ENCODE measurements at places on chromosomes 16 and 17.

- DNase-seq, result no peak
Measured at GRCh38 chr17:44795421-44795820, 34.7 kb downstream of the GJC1 start.

DNA sequence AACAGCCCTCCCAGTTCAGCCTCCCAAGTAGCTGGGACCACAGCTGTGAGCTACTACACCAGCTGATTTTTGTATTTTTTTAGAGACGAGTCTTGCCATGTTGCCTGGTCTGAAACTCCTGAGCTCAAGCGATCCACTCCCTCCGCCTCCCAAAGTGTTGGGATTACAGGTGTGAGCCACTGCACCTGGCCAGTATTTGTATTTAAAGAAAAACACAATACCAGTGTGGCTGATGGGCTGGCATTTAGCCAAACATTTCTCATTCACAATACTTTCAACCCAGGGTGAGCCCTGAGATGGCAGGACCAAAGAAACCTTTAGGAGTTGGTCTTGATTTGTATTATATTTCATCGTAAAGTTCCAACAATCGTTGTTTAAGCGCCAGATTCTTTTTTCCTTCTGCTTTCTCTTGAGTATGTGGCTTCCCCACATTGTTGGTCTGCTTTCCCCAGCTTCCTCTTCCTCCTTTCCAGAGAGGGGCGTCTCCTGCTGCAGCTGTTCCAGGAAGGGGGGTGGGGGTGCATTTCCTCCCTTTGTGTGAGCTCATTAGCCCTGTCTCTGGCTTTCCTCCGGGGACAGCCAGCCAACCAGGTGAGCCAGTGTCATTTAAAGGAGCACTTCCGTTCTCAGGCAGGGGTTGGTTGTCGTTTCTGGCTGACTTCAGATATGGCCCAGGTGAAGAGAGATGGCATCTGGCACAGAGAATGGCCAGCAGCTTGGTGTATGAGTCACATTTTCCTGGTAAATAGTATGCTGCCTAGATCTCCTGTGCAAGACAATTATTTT is 79.9 kb downstream of the GPRC5B start:
- DNase-seq, result peak; percentile 2

DNA sequence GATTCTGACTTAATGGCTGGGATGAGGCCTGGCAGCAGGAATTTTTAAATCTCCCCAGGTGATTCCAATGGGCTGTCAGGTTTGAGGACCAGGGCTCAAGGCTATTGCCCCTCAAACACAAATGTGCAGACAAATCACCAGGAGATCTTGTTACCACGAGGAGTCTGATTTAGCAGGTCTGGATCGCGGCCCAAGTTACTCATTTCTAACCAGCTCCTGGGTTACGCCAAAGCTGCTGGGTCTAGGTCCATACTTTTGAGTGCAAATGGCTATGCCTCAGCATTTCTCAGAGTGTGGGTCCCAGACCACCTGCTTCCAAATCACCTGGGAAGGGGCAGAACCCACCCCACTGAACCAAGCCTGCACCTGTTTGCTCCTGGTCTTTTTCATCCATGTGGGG is 33.1 kb downstream of the CNGB1 start:
- no peak for DNase-seq

GRCh38 chr16:27242398-27242797 is 26.2 kb downstream of the NSMCE1 start:
- no peak for DNase-seq

GRCh38 chr16:47984669-47985068 is 171.1 kb downstream of the ABCC12 start:
- DNase-seq, result no peak

GRCh38 chr16:27253526-27253930 is 15.0 kb downstream of the NSMCE1 start:
- no peak for DNase-seq

DNA sequence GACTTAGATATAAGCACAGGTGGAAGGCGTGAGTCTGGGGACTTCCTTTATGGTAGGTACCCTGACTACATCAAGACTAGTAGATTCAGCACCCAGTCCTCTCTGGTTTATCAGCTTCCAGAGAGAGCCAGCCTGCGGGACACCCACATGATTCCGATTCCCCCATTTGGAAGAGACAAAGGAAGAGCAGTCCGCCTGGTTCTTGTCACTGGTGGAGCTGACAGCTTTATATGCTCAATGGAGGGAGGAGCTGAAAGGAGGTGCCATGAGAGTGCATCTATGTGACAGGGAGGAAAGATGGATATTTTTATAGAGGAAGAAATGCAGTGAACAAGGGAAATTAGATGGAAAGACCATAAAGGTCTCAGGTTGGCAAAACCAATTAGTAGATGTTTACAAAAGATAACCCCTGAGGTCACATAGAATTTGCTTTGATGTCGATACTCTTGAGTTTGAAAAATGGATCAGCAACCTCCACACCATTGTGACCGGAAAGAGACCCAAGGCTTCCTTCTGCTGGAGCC is 437.7 kb downstream of the PMP22 start:
- DNase-seq, result no peak

DNA sequence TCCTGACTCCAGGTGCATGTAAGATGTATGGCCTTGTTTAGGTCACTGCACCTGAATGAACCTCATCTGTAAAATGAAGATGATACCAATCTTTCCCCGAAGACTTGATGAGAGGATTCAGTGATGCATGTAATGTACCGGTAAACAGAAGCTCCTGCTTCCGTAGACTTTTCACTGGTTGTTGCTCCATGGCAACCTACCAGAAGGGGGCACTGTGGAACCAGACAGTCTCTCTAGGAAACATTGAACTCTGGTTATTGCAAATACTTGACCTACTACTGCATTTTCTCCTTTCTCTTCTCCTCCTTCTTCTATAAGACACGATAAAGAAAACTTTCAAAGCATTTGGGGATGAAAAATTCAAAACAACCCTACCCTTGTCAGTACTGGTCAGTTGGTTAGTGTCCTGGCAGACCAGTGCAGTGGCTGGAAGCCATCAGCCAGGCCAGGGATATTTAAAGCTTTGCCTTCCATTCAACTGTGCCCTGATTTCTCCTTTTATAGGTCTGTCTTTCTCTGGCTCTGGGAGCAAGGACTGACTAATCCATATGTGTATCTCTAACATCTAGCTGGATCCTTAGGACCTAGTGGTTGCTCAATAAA is 667.4 kb upstream of the SALL1 start:
- DNase-seq, result no peak

DNA sequence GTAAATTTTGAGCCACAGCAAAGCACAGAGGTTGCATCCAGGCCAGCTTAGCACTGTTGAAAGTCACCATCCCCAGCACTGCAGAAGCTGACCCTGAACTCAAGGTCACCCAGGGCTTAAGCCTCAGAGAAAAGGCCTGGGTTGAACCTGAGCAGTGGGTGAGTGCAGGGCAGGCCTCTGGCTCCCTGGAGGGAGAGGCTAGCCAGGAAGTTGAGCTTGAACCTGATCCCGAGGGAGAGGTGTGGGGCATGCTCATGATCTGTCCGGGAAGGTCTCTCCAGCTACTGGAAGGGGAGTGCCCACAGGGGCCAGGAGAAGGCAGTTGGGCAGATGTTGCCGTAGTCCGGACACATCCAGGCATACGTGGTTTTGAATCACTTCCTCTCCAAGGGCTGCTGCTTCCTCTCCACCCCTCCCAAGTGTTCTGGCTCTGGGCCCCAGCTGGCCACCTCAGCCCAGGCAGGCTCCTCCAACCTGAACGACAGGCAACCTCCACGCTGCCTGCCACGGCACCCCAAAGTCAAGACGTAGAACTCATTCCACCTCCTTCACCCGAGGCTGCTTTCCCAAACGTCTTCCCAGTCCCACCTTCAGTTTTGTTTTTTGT is 18.4 kb downstream of the CARHSP1 start:
- DNase-seq, result no peak

DNA sequence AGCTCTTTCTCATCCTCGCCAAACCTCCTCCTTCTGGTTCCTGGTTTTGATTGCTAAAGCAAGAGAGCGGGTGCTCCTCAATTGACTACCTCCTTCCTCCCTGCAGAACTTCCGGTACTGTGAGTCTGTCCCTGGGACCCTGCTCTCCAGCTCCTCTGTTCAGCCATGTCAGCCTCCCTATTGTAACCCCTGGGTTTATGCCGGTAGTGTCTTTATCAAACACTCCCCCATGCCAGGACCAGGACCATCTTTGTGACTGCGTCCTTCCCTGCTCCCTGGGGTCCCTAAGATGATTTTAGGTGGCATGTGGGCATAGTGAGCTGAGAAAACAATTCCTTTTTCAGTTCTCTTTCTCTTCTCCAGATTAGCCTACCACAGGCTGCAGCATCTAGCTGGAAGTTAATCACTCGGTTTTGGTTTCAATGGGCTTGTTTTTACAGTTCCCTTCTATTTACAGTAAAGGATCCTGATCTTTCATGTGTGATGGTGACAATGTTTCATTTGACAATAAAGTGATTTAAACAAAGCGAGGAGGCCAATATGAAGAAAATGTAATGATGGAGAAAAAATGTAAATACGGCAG is 27.7 kb upstream of the IL21R start:
- DNase-seq, result no peak

DNA sequence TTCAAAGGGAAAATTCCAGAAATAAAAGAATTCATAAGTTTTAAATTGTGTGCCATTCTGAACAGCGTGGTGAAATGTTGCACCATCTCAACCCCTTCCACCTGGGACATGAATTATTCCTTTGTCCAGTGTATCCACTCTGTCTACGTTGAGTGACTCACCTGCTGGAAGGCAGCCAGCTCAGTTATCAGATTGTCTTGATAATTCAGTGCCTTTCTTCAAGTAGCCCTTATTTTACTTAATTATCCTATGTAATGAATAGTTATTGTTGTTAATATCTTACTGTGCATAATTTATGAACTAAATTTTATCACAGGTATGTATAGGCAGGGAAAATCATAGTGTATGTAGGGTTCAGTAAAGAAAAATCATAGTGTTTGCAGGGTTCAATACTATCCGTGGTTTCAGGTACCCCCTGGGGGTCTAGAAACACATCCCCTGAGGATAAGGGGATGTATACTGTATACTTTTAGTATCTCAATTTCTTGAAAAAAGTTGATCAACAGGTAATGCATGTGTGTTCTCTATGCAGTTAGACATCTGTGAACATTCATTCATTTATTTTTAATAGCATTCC is 7.7 kb upstream of the PCTP start:
- no peak for DNase-seq

DNA sequence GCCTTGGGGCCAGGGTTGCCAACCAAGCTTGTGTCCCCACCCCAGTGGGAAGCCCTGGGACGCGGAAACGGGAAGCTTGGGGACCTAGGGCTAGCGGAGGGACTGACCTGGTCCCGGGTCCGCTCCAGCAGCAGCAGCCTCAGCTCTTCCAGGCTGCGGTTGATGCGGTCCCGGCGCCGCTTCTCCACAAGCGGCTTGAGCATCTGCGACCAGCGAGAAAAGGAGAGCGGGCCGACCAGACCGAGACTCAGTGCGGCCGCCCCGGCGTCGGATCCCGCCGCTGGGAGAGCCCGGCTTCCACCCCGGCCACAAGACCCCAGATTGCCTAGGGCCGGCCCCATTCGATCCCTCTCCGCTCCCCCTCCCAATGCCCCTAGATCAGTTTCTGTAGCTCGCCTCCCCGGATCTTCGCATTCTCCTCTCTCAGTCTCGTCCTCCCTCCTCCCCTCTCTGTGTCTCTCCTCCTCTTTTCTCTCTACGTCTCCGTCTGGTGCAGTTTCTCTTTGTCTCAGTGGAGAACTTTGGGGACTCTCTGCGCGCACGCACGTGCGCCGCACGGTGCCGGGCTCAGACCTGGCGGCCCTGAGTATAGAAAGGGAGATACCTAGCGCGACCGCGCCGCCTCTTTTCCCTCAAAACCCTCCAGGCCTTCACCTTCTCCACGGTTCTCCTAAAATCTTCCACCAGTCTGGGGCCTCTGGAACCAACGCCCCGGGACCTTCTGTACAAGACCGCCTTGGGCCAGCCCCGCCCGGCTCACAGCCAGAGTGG is 797 bp downstream of the HES7 start:
- DNase-seq, result no peak

GRCh38 chr17:10114931-10115535 is 83.4 kb downstream of the GAS7 start:
- DNase-seq, result peak; percentile 60

DNA sequence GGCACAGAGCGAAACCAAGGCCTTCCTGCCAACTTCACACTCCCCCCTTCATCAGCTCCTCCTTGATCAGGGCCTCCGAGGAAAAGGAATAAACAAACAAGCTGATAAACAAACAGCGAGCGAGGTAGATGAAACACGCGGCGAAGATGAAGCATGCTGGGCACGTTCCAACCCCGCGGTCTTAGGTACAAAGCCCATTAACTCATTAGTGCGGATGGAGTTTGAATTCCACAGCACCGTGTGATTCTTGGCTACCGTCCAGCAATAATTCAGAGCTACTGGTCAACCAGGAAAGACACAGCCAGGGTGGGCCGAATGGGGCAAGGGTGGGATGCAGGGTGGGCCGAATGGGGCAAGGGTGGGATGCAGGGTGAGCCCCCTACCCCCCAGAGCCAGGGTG is 67.3 kb downstream of the RBFOX3 start:
- DNase-seq, result no peak

DNA sequence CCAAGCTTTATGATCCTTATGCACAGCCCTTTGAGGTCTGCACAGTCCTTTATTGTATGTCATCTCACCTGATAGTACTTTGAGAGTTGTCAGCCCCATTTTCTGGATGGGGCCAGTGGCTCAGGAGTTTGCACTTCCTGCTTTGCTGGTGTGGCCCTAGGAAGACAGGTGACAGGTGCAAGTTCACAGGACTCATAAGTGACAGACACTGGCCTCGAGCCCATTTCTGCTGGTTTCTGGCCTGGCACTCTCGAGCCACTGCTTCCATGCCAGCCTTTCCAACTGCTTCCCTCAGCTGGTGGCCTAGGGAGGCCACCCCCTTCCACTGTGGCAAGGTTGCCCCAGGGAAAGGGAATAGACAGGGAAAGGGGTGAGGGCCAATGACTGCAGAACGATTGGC is 84.4 kb upstream of the CCL1 start:
- no peak for DNase-seq

DNA sequence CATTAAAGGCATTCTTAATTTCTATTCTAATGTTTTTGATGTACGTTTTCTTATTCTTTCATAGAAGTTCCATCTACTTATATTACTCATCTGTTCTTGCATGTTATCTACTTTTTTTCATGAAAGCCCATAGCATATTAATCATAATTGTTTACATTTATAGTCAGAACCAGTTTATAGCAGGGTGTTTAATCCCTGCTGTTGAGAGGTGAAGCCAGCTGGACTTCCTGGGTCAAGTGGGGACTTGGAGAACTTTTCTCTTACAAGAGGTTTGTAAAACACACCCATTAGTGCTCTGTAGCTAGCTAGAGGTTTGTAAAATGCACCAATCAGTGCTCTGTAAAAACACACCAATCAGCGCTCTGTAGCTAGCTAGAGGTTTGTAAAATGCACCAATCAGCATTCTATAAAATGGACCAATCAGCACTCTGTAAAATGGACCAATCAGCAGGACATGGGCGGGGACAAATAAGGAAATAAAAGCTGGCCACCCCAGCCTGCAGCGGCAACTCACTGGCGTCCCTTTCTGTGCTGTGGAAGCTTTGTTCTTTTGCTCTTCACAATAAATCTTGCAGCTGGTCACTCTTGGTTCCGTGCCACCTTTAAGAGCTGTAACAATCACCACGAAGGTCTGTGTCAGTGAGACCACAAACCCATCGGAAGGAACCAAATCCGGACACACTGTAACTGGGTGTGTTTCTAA is 120.6 kb downstream of the TANC2 start:
- no peak for DNase-seq

GRCh38 chr17:69213059-69213813 is 15.4 kb downstream of the ABCA10 start:
- no peak for DNase-seq

- no peak for DNase-seq
Measured at GRCh38 chr17:80089762-80090161, 11.6 kb upstream of the GAA start.

GRCh38 chr16:11346700-11347319 is 1.6 kb downstream of the RMI2 start:
- no peak for DNase-seq

GRCh38 chr16:87729266-87729954 is 36.4 kb downstream of the KLHDC4 start:
- no peak for DNase-seq
